ENCODE measurements at places on chromosomes 7 and 10.

DNA sequence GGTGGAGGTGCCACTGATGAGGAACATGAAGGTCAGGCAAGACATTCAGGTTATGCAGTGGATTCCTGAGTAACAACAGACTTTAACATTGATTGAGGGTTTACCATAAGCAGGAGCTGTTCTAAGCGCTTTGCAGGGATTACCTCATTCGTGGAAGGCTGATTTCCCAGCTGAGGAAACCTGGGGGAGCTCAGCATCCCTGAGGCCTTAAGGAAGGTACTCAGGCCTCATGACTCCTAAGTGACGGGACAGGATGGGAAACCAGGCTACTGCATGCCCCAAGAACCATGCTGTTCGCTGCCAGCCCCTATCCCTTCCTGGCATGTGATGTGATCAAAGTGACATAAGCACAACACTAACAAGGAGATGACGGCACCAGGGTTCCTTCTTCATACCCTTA, 143.6 kb upstream of the NFE2L3 start:
- DNase-seq = no peak

GRCh38 chr7:37341033-37341630, 107.5 kb downstream of the ELMO1 start:
- DNase-seq = no peak

GRCh38 chr7:159329818-159330378, 185.2 kb upstream of the VIPR2 start:
- no peak for DNase-seq

- DNase-seq = no peak
Observed at GRCh38 chr10:114375047-114375446, 29.3 kb downstream of the AFAP1L2 start.

- no peak for DNase-seq
Observed at GRCh38 chr7:24050991-24051560, 232.9 kb upstream of the NPY start.

- no peak for DNase-seq
Observed at GRCh38 chr7:88202799-88203198, 17.0 kb downstream of the SRI start.

DNA sequence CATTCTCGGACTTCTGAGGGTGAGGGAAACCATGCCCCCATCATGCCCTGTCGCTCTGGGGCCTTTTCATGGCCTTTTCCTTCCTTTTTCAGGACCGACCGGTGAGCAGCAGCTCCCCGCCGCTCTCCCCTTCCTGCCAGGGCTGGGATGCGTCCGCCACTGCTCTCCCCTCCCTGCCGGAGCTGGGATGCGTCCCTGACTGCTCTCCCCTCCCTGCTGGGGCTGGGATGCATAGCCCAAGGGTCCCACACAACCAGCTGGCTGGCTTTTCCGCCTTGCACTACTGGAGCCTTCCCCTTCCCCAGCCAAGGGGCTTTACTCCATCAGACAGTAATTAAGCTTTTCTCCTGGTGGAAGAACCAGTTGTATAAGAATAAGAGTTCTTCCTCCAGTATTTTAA, 129.7 kb upstream of the COBL start:
- no peak for DNase-seq

DNA sequence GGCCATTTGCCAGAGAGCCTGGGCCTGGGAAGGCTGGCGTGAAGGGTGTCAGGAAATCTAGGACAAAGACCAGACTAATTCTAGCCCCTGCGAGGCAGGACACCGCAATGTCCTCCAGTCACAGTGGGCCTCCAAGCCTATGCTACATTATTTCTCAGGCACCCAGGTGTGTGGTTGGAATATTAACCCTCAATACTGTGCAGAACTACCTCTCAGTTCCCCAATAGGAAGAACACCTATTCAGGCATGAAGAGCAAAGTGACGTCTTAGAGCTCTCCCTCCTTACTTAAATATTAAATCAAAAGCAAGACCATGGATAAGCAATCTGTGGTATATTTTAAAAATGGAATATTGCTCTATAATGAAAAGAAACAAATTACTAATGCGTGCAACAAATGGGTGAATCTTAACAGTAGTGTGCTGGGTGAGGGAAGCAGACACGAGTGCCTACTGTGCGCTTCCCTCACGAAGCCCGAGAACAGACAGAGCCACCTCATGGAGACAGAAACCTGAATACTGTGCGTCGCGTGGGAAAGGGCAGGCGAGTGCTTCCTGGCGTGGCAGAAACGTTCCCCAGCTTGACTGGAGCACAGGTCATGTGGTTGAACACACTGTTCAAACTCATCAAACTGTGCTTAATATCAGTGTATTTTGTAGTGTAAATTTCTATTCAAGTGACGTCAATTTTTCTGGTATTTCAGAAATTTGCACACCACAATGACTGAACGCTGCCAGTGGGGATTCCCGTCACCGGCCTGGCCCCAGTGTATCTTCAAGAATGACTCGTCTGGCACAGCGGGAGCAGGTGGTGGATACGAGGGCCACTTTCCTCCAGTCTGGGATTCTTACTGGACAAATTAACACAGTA, 15.5 kb upstream of the PTPRN2 start:
- no peak for DNase-seq

GRCh38 chr10:133567119-133567518, 1.7 kb upstream of the SYCE1 start:
- DNase-seq = no peak

GRCh38 chr7:129285111-129285510, 60.3 kb downstream of the AHCYL2 start:
- no peak for DNase-seq

DNA sequence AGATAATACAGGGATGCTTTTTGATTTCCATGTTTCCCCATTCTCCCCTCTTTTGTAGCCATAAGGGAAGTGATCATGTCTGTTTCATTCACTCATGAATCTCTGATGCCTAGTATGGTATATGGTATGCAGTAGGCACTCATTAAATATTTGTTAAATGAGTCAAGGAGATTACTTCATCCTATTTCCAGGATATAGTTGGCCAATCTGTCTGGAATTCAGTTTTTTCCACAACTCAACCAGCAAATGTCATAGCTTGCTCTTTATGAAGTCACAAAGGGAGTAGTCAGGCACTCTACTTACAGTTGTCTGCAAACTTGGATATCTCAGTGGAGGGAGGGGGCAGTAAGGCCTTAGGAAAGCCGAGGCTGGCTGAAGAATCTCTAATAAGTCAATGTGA, 853.6 kb downstream of the LRMDA start:
- DNase-seq = no peak
